Activated CD4-positive, alpha-beta T cell treated with anti-CD3 and anti-CD28 coated beads, Interleukin-2, amount 50 U/mL, for 16 hours (primary cell): ENCODE measurements at places on chromosomes 4 and X.

DNA sequence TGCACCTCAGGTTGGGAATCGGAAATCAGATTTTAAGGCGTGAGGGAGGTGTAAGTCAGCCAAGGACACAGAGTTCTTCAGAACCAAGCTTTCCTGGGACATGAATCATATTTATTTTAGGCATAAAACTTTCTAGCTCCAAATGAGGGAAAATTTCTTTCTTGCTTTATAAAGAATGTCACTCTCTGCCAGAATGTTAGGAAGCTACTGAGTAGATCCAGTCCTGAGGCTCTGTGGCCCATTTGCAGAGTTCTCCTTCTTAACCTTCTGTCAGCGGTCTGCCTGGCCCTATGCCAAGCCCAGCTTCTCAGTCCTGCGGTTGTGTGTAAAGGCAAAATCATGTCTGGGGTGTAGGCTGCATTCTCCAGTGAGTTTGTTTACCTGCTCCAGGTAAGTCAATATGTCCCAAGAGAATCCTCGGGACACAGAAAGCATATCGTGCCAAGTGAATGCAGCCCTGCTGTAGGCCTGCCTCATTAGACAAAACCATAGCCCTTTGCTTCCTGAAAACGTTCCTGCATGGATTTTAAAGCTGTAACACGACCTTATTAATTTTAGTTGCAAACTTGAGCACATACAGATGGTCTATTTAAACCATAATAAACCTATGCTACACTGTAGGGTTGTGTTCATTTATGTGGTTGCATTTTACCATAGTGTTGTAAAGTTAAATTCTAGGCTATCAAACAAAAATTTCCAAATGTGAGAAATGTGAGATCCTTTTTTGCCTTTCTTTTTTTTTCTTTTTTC, 29.2 kb upstream of the CCNI start:
- no peak for DNase-seq

DNA sequence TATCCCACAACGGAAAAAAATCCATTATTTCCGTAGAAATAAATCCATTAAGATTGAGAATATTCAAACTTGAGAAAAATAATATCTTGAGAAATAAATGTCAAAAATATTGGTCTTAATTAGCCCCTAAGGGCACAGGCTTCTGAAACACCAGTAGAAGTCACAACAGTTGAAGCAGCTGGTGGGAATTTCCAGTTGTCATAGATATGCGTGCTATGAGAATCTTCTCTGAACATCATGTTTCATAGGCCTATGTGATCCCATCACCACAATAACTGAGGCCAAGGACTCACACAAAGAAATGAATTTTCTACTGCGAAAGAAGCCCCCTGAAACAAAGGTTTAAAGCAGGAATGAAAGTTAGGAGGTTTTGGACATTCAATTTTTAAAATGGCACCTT, 292.0 kb downstream of the DTHD1 start:
- DNase-seq, result no peak

DNA sequence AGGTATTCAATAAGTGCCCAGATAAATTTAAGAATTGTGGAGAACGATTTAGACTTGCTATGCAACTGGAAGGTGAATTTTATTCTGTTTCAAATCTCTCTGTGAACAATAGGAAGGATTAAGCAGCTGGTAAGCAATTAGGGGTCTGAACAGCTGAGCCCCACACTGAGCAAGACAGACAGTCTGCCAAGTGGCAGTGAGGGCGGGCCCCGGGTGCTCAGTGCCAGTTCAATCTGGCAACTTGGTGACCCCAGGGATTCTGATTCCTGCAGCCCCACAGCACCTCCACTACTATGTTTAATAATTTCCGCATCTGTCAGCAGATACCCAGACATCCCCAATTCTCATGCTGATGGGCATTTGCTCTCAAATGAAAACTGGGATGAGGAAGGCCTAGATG, 317.3 kb downstream of the PPP1R2C start:
- DNase-seq, result no peak

- no peak for DNase-seq
These were observed 1.2 kb downstream of the GJB1 start for GRCh38 chrX:71224098-71224708.

GRCh38 chrX:74781507-74782034, 143.7 kb downstream of the NEXMIF start:
- DNase-seq, result no peak

DNA sequence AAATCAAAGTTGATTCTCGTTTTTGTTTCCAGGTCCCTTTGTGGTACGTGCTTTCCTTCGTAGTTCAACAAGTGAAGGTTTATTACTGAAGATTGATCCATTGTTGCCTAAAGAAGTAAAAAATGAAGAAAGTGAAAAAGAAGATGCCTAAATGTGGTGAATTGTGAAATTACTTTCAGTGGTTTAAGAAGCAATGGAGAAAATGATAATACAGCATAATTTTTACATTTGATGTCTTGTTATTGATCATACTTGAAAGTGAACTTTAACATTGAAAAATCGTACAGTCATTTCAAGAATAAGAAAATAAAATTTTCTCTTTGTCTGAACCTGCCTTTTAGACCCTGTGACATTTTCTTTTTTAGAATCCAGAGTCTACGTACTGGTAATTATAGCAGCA, 89.8 kb downstream of the MRPL1 start:
- peak; percentile 47 for DNase-seq

- no peak for DNase-seq
These were observed 2.2 kb upstream of the IQSEC2 start for GRCh38 chrX:53283567-53283966.

DNA sequence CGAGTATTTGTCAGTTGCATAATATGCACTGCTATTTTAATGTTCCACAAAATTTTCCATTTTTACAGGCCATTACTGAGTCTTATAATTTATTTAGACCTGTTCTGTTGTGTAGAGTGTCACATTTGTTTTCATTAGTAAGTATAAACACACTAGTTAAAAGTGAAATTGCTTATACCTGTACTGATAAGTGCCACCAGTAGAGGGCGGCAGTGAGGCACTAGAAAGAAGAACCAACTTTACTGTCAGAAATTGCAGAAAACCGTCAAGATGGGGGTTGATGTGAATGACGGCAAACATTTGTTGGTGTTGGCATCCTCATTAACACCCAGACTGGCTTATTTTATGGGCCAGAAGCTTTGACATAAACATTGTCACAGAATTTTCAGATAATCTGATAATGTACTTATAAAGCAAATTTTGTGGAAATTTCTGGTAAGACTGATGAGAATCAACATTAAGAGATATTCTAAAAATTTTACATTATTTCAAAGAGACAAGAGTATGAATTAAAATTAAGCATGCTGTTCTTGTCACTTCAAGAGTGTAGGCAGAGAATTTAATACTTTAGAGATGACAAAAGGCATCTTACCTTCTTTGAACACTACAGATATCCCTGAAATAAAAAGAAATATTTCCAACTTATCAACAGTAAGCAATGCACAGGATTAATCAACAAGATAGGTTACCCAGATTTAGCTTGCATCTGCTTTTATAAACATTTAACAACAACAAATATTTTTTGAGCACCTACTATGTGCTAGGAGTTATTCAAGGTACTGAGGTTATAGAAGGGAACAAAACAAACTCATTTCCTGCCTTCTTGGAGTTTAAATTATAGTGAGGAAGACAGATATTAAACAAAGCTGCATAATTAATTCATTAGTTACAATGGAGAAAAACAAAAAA, 24.9 kb downstream of the ALPK1 start:
- peak; percentile 80 for DNase-seq

DNA sequence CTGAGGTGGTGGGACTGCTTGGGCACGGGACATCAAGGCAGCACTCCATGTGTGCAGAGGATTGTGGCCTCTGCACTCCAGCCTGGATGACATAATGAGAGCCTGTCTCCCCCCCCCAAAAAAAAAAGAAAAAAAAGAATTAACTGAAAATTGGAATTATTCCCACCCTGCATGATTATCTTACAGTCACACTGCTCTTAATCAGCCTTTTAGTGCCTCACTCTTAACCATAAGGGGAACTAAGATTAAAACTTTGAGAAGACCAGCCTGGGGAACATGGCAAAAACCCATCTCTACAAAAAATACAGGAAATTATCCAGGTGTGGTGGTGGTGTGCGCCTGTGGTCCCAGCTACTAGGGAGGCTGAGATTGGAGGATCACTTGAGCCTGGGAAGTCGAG, 94.6 kb downstream of the UBE2K start:
- no peak for DNase-seq

- DNase-seq, result no peak
These were observed 53.1 kb downstream of the GSX2 start for GRCh38 chr4:54152846-54153600.

DNA sequence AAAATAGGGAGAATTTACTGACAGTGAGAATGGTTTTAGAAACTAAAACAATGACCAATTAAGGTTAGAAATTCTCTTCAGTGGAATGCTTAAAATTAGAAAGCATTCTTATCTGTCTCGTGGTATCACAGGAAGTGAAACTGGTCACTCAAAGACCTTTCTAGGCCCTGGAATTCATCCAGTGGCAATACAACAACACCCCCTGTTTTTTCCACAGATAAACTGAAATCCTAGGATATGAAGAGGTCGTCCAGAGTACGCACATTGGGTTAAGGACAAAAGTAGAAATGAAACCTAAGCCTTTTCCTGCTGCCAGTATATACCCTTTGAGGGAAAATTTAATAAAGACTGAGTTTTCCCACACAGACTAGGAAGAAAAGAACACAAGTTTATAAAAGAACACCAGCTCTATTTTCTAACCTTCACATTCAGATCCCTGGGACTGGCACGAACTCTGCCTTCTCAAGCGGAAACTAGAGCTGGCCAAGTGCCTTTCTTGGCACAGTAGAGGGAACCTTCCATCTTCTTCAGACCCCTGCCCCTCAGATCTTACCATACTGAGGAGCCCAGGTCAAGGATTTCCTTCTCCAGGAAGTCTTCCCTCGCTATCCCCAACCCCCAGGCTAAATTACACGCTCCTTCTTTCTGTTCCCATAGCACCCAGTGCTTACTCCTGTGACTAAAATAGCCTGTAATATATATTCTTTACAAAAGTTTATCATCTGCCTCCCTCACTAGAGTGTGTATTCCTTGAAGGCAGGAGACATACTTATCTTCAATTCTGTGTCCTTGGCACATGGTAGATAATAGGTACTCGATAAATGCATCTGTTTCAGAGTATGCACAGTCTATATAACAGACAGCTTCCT, 16.9 kb downstream of the LHFPL1 start:
- DNase-seq, result no peak

DNA sequence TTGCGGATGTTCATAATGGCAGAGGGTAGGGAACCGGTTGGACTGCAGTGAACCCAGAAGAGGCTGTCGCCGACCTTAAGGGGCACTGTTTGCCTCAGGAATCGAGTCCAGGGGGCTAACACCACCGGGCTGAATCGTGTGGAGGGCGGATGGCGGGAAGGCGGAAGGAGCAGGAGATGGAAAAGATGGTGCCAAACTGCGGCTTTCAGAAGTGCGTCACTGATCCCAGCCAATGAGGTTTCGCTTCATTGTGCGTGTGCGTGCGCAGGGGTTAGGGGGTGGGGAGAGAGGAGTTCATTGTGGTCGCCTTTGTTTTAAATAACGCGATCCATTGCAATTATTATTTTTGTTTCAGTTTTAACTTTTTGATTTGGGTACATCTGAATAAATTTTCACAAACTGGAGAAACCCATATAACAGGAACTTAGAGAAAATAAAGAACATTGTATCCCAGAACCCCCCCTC, at the start of gene NAA11:
Gene NAA11, minus strand, starts transcription at position 198 of the 465 bp plus-strand sequence. Its CDS starts 184 bp downstream, at position 14.
- no peak for DNase-seq

- DNase-seq, result peak; percentile 81
These were observed 619 bp upstream of the LRBA start for GRCh38 chr4:151015459-151016347.

- no peak for DNase-seq
These were observed 86.8 kb upstream of the FAM241A start for GRCh38 chr4:112058433-112058832.

- peak; percentile 49 for DNase-seq
These were observed 132.2 kb upstream of the FAM47B start for GRCh38 chrX:34810364-34810763.

- peak; percentile 35 for DNase-seq
These were observed 17.8 kb downstream of the PDK3 start for GRCh38 chrX:24482823-24483415.

DNA sequence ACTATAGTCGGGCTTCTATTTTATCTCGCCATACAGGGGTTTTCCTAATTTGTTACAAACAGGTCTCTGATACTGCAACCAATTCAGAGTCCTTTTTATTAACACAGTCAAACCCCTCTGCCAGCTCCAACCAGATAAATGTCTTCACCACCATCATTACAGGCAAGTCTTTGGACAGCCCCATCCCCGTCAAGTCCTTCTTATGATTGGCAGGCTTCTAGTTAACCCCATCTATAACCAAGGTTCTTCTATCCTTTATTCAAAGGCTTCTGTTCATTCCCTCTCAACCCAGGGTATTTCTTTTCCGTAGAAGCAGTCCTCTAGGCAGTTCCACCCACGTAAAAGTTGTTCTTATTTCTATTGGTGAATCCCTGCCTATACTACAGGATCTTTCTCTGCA, 29.9 kb upstream of the FOXR2 start:
- DNase-seq, result no peak

DNA sequence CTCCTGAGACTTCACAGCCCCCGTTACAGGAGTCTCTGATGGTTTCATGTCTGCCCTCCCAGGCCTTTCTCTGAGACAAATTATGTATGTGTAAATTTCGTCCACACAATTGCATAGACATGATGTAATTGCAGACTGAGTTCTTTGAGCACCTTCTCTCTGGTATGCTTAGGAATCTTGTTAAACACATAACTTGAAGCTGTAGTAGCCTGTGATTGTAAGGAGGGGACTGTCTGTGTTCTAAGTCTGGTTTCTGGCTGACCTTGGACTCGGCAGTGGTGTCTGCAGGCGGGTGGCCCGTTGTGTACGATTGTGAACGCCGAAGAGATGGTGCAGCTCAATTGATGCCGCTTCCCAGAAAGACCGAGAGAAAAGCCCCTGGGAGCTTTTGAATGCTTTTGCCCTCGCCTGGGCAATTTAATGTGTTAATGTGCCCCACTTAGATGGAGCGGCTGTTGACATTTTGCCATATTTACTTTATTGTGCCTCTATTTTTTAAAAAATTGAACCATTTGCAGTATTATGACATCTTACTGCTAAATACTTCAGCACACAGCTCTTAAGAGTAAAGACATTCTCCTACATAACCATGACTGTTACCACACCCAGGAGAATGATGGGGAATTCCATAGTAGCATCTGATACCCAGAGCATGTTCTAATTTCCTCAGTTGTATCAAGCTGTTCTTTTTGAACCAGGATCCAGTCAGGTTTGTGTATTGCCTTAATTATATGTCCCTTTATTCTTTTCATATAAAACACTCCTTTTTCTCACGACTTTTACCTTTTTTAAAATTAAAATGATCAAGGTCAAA, 58.4 kb upstream of the TADA2B start:
- no peak for DNase-seq

GRCh38 chr4:182206266-182206665, 36.9 kb upstream of the TENM3 start:
- DNase-seq, result no peak

GRCh38 chr4:25106363-25107151, 53.7 kb downstream of the SEPSECS start:
- no peak for DNase-seq

DNA sequence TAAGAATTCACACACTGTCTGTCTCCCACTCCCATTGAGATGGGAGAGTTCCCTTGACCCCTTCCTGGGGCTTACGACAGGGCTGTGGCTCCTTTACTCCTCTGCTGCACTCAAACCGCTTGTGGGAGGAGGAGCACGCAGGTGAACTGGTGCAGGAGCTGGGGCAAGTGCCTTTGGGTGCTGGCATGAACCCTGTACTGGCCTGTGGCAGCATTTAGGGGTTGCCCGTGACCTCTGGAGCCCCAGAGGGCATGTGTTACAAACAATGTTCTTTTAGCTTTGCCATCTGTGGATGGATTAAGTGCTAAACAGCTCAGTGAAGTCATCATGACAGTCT, 21.8 kb upstream of the FTHL17 start:
- DNase-seq, result no peak
